ENCODE measurements at places on chromosomes 11 and 22.

- no peak for DNase-seq
These were observed 358.7 kb upstream of the NARS2 start for GRCh38 chr11:78933350-78933749.

DNA sequence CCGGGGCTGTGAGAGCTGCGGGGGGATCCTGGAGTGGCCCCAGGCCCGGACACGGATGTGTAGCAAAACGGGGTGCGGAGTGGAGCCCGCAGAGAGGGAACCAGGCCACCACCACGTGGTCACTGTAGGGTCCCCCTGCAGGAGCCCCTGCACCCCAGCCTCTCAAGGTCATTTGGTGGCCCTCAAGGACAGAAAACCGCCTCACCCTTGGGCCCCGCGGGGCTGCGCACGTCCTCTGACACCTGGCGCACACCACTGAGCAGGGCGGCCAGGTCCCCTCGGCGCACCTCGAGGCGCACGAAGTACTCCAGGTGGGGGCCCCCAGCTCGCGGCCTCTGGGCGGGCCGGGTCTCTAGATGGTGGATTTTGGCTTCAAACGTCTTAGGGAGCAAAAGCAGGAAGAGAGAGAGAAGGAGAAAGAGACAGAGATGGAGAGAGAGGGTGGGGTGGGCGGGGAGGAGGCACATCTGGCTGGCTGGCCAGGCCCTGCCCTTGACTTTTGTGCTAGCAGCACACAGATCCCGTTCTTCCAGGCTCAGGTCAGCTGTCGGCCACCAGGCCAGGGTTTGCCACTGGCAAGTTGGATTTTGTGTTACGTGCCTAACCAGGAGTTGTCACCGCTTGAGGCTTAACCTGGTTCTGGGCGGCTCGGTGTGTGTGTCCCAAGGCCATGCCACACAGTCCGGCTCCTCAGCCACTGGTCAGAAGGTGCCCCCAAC lies 3.2 kb downstream of the TH start:
- no peak for DNase-seq

DNA sequence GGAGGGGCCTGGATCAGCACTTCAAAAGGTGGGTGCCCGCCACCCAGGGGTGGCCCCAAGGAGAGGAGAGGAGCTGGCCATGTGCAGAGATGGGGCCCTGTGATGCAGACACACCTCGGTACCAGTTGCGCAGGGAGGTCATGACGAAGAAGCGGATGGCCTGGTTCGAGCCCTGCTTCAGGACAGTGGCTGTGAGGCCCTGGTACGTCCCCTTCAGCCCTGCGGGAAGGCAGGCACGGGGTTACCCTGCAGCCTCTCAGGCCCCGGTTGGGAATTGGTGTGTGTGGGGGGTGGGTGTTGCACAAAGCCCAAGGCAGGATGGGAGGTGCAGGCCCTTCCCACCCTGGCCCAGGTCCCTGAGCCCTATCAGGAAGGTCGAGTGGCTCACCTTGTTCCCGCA lies 1.8 kb downstream of the SLC25A1 start:
- no peak for DNase-seq

DNA sequence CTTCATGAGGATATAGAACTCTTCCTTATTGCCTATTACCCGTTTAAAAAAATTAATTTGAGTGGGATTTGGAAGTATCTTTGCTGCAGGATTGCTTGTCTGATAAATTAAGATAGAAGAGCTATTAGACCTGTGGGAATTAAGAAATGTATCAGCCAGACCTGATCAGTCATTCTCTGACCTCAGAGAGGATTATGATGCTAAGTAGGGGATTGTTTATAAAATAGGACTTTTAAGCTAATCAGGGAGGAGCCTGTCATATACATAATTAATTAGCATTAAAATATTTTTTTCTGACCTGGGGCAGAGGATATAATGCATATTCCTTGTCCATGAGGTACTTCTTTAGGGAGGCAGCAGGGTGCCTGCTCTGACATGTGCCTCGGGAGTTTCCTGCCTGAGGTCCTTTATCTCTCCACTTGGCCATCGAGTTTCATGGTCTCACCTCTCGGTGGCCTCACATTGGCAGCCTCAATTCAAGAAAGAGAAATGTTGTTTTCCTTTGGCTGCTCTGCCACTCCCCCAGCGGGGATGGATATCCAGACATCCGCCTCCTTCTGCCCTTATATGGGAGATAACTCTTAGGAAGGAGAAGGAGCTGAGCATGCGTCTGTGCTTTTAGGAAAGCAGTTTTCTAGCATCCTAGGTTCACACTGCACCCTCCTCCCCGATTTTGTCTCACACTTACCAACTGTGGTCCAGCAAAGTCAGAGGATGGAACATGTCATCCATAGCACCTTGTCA lies 41.1 kb downstream of the DIXDC1 start:
- DNase-seq: no peak

DNA sequence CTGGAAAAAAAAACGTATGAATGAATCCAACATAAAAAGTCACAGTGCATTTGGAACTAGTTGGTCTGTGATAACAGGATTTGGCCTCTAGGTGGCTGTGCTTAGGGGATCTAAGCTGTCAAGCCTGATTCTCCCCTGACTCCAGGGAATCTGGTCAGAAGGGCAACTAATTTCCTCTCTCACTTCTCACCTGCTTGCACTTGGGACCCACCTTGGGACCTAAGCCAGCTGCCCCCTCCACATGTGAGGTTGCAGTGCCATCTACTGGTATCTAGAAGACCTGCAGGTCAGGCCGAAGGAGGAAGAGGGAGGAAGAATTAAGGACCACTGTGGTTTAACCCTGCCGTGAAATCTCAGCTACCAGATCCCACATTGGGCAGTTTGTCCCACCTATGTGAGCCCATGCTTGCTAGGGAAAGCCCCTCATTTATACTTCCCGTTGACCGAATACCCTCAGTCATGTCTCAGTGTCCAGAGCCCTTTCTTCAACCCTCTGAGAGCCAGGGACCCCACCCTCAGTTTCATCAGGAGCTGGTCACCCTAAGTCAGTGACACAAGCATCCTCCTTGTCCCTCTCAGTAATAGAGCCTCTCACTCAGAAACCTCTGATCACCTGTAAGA lies 33.2 kb upstream of the CAVIN3 start:
- DNase-seq: peak; percentile 25

DNA sequence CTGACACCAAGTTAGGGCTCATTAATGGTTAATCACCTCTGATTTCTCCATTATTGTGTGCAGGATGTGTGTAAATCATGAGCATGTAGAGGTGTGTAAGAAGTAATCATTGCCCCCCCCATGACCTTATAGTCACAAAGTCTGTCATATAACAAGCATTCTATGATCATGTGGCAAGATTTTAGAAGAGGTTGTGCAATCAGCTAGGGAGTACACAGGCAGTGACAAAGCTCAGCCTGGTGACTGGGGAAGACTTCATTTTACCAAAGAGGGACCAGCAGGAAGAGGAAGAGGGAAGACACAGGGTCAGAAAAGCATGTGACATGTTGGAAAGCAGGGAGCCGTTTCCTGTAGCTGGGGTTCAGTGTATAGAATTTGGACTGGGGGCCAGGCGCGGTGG lies 176.5 kb upstream of the LARGE1 start:
- DNase-seq: no peak

DNA sequence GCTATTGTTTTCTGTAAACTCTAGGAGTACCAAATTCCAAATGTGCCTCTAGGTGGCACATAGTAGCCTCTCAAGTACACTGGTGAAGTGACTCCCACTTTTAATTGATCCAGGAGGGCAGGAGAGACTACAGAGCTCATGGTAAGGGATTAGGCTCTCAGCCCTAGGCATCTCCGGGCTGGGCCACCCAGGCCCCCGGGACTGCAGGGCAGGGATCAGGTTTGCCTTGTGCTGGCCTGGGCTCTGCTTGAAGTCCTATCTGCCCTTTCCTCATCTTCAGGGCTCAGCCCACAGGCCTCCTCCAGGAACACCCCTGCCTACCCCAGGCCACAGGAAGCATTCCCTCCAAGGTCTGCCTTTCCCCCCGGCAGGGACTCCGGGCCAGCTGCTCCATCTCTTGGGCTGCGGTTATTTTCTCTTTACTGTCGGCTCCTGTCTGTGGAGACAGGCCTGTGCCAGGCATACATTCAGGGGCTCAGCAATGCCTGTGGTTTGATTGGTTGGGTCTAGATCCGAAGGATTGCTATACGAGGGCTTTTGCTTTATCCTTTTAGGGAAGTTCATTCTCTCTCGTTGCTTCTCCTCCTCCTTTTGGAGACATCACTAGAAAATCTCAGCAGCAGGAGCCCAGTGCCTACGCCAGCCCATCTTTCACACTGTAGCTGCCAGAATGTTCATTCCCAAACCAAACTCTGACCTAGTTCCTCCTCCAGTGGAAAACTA lies 32.8 kb downstream of the PARVA start:
- DNase-seq: no peak

DNA sequence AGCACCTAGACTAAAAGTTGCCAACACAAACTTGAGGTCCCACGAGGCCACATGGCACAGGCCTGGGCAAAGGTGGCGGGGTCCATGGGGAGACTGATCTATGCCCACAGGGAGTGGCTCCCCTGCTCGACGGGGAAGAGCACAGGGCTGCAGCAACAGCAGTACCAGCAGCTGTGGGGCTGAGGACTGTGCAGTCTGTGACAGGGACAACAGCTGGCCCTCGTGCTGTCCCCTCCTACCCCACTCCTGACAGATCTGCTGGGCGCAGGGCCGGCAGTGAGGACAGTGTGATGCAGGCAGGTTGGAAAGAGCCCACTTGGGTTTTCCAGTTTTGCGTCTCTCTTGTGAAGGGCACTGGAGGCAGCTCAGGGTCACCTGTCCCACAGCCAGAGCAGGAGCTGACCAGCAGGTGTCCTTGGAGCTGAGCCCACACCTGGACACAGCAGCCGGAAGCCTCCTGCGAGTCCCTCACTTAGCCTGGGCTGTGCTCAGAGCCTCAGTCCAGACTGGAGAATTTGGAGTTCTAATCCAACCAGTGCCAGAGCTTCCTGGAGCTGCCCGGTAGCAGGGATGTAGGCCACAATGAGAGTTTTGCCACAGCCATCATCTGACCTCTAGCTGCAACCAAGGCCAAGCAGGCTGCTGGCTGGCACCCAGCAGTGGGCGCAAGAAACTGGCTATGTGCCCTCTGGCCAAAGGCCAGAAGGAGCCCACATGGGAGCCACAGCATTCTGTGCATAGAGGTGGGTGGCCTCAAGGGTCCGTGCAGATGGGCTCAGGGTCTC lies 3.6 kb upstream of the GAS2L1 start:
- DNase-seq: no peak

GRCh38 chr11:36865846-36866245 lies 267.8 kb upstream of the RAG2 start:
- DNase-seq: no peak
